ENCODE measurements at places on chromosomes 11 and 22.
A peak's percentile ranks its signal among the peaks of the same experiment; 100 is the strongest.

DNA sequence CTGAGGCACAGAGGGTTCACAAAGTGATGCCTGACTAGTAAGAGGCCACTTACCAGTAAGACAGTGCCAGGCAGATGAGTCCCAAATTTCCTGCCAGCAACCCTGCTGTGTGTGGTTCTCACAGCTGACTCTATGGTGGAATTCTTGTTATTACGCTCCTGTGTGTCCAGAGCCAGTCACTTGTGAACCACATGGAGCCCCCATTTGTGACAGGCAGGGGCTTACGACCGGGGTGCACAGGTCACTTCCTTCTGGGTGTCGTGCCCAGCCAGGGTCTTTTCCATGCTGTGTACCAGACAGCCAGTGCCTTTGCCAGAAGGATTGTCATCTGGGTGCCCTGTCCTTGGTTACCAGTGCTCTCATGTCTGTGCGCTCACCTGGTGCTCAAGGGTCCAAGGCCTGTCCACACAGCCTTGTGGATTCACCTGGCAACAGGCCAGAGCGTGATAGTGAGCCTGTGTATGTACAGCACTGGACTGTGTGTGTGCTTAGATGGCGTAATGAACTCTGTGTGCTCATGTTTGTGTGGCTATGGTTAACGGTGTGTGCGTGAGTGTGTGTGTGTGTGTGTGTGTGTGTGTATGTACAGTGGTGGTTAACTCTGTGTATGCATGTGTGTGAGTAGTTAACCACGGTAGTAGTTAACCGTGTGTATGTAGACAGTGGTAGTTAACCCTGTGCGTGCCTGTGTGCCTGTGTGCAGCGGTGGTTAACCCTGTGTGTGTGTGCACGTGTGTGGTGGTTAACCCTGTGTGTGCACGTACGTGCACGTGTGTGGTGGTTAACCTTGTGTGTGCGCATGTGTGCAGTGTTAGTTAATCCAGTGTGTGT, 18.6 kb downstream of the GRAMD4 start:
- no peak for DNase-seq

DNA sequence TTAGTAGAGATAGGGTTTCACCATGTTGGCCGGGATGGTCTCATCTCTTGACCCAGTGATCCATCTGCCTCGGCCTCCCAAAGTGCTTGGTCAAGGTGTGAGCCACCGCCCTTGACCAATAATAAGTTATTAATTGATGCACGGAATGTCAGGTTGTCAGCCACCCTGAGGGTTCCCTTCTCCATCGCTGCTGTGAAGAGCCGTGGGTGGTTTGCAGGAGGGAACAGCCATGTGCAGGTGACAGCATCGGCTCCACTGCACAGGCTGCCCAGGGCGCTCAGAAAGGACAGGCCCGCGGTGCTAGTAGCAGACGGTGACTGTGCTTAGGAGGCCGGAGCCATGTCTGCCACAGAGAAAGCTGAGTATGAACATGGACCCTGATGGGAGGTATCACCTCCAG, 814.0 kb downstream of the BRD1 start:
- no peak for DNase-seq

GRCh38 chr11:94809251-94809650, 41.1 kb downstream of the AMOTL1 start:
- DNase-seq = no peak

GRCh38 chr11:67458266-67458665, 3.1 kb downstream of the CABP4 start:
- DNase-seq = no peak

- DNase-seq = no peak
These were observed 82.1 kb downstream of the CDKN1C start for GRCh38 chr11:2803186-2804091.

- no peak for DNase-seq
These were observed 113.7 kb downstream of the PTPRJ start for GRCh38 chr11:48093795-48094642.

DNA sequence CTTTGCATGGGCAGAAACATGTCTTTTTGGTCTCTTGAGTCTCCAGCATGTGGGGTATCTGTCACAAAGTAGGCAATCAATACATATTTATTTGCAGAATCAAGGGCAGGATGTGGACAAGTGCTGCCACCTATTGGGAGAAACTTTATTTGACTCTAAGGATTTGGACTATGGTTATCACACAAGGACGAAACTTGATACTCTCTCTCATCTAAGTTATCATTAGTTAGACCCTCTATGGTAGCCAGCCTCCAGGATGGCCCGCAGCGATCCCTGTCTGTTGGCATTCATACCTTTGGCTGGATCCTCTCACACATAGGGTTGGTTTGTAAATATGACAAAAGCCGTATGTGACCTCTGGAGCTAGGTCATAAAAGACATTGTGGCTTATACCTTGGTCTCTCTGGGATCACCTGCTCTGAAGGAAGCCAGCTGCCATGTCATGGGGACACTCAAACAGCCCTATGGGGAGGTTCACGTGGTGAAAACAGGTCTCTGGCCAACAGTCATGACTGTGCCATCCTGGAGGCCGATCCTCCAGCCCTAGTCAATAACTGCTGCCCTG, 1.1 kb upstream of the FBXO7 start:
- no peak for DNase-seq

- DNase-seq = no peak
These were observed 163.0 kb upstream of the SYT13 start for GRCh38 chr11:45449036-45449601.

DNA sequence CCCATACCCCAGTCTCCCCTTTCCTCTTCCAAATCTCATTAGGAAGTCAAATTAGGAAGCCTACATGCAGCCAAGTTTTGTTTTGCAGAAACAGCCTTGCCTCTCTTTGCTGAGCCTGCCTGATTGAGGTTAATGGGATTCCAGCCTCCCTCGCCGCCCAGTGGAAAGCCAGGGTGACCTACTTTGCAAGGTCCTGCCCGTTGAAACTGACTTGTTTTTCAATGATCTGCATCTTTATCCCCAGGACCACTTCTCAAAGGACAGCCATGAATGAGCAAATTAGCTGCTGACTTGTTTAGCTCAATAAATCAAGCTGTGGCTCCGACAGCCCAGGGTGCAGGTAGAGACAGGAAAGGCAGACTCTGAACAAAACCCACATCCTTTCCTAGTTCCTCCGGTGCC, 110.4 kb downstream of the RRAS2 start:
- no peak for DNase-seq

GRCh38 chr11:132122735-132123134, 752.3 kb downstream of the NTM start:
- DNase-seq = no peak

DNA sequence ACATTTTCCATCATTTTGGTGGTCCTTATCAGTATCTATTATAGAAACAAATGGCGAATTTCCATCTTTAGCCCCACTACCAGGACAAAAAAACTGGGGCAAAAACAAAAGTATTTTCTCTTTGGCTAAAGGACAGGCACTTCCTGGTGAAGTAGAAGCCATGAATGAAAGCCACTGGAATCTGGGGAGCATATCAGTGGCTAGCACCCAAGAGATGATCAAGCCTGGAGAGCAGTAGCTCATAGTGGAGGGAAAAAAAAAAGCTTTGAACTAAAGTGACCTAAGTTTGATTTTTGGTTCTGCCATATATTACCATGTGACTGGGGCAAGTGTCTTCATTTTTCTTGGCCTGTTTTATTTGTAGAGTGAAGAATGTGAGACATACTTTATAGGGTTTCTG, 272.3 kb downstream of the GUCY1A2 start:
- DNase-seq = no peak

- no peak for DNase-seq
These were observed 27.4 kb upstream of the MALAT1 start for GRCh38 chr11:65471447-65471891.

- DNase-seq = no peak
These were observed 49.5 kb downstream of the ABTB2 start for GRCh38 chr11:34308049-34308912.

GRCh38 chr11:120834686-120835210, 189.2 kb upstream of the TBCEL start:
- DNase-seq = no peak

DNA sequence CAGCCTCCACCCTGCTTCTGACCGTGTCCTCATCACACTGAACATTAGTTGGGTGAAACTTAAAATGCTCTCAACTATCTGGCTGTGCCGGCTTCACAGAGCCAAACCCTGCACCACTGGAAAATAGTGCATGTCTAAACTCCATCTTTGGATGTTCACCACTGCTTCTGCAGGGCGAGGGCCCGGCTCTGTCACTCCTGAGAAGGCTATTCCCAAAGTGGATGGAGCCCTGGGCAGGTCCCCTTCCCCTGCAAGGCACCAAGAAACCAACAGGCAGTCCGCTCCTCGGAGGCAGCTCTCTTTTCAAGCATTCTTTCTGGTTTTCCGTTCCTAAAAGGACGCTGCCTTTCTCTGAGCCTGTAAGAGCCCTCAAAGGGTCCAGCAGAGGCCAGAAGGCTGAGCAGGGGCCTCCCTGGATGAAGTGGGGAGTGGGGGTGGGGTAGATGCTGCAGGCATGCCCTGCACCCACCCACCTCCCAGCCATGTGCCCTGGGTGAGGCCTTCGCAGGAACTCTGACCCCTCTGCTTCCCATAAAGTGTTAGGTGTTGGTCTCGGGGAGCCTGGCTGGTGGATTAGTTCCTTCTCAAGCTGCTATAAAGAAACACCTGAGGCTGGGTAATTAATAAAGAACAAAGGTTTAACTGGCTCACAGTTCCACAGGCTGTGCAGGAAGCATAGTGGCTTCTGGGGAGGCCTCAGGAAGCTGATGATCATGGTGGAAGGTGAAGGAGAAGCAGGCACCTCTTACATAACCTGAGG, 23.3 kb downstream of the LINC01488 start:
- DNase-seq = no peak

GRCh38 chr22:19275104-19275503, 16.4 kb downstream of the CLTCL1 start:
- DNase-seq = no peak

- no peak for DNase-seq
These were observed 57.4 kb downstream of the BUD13 start for GRCh38 chr11:116715383-116715782.

GRCh38 chr11:44445500-44446365, 119.7 kb upstream of the CD82 start:
- DNase-seq = no peak

DNA sequence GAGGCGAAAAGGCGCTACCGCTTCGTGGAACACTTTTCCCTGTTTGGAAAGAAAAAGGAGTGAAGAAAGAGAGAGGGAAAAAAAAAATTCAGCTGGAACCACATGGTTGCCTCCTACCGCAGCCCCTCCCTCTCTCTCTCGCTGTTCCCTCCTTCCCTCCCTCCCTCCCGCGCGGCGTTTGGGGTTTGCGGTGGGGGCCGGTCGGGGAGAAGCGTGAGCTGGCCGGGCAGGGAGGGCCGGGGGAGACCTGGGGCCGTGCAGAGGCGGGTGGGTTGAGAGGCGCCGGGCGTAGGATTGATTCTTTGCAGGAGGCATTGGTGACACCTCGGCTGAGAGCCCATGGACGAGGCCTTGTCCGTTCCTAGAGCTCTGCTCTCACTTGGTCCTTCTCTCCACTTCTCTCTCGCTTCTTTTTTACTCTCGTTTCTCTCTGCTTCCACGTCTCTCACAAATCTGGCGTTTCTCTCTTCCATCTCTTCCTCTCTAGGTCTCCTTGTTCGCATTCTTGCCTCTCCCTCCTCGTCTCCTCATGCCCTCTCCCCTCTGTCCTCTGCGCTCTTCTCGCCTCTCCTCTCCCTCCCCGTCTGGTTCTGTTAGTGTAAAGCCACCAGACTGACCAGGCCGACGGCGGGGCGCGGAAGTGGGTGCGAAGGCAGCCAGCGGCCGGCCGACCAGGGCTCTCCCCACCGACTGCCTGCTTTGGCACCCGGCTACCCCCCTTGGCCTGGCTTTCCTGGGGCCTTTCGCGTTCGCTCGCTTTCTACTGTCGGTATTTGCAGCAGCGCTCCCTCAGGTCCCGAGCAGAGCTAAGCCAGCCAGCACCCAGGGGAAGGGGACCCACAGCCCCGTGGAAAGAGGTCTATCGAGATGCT, at the start of gene CLMP:
TSS of gene CLMP (minus strand) at position 61 of the 872 bp plus-strand sequence. CDS start 308 bp downstream, outside the sequence.
- no peak for DNase-seq

- DNase-seq = no peak
These were observed 3.4 kb upstream of the WBP2NL start for GRCh38 chr22:41995211-41995610.

DNA sequence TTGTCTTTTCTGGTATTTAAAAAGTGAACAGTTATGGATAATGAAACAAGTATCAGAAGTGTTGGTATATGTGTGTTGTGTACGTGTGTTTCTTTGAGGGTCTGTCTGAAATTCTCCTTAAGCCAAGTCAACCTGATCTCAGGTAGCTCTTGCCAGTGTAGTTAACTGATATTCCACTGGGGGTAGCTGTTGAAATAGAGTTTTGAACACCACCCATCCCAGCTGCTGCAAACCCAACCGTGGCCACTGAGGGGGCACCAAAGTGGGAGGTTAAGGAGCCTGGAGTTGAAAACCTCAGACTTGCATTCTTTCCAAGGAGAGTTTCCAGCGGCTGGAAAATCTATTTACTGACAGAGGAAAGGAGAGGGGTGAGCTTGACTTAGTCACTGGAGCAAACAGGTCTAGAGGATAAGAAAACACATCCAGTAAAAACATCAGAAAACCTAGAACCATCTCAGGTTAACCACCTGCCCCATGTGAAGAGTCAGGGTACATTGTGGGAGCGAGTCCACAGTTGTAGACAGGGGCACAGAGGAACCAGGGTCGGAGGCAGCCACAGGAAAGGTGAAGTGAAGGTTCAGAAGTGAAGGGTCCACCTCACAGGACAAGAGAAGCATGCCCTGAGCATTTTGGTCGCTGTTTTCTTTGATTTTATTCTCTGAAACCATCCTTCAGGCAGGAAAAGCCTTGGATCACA, 8.8 kb upstream of the CUL5 start:
- peak; percentile 10 for DNase-seq

GRCh38 chr11:123681030-123681429, 26.6 kb upstream of the SCN3B start:
- DNase-seq = no peak
